ENCODE measurements at places on chromosomes 2 and 18.

- DNase-seq = no peak
These were observed 49.1 kb downstream of the DLGAP1 start for GRCh38 chr18:4405965-4406364.

DNA sequence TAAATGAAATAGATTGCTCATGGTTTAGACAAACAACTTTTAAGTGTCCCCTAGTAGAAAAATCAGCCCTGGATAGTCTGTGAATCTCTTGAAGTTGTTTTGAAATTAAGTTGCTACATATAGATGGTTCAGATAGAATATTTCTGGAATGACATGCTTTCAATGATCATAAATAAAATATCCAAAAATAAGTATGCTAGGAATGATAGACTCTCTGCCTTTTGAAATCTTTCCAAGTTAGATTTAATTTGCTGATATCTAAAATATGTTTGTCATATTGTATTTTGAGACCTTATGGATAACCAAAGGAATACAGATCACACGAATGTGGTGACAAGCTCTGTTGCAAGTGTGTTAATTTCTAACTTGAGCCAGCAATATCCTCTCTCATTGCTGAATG lies 488.7 kb downstream of the THSD7B start:
- DNase-seq = no peak

- DNase-seq = no peak
These were observed 36.1 kb downstream of the DPP4 start for GRCh38 chr2:162037886-162038285.

DNA sequence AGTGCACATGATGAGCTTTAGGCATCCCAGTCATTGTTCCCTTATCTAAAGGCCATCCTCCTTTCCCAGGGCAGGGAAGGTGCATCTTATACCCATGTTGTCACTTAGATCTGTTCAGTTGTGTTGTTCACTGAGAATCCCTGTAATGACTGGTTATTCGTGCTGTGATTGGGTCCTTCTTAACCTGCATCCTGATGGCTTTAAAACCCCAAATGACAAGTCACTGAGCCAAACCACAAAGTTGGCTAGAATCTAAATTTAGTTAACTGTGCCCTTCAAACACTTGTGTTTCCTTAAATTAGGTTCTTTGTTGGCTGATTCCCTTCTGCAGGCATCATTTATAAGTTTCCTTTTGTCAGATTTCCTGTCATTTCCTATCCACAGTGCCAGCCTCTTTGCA lies 58.5 kb upstream of the SLC16A14 start:
- DNase-seq = no peak

DNA sequence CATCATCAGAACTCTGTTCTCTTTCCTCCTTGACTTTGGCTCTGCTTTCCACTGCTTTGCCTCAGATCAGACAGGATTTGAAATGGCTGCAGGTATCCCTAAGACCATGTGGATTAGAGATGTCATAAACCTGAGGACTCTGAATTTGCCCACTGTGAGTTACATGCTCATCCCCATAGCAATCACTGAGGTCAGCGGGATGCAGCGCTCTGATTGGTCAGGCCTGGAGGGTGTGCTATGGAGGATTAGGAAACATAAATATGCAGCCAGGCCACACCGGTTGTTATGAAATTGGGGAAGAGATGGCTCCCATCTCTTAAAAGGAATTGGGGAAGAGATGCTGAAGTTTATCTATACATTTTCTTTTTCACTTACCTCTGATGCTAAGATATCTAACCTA lies 73.7 kb upstream of the DNAJC10 start:
- DNase-seq = peak; percentile 46

DNA sequence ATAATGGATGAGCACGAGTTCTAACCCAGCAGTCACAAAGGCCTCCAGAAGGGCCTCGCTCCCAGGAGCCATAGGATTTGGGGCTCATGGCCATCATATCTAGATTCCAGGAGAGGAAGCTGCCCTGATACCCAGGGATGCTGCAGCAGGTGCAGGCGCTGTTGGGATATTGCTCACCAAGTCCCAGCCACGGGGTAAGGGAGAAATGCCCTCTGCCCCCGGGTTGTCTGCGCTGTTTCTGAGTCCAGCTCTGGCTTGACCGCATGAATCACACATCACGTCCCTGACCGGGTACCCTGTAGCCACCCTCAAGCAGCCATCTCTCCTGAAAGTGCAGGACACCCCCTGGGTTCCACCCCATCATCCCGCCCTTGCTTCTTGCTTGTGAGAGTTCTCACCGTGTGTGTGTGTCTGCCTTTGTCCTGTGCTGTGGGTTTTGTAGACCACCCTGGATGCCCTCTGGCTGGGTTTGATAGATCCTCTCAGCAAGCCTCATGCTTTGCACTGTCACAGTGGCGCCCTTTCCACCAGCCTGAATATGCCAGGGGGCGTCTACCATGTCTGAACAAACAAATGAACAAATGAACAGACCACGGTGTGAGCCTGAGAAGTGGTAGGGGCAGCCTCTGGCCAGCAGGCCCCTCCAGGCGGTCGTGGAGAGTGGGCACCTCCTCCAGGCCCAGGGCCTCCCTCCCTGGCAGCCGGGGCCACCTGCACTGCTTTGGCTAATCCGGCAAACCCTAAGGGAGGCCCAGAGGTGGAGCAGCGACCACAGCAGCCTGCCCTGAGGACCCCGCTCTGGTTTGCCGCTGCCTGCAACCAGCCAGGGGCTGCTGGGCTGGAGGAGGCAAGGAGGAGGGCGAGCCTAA lies 32.1 kb downstream of the ADRA2B start:
- DNase-seq = no peak

- DNase-seq = no peak
These were observed 901.0 kb downstream of the CCDC85A start for GRCh38 chr2:57084697-57085281.

DNA sequence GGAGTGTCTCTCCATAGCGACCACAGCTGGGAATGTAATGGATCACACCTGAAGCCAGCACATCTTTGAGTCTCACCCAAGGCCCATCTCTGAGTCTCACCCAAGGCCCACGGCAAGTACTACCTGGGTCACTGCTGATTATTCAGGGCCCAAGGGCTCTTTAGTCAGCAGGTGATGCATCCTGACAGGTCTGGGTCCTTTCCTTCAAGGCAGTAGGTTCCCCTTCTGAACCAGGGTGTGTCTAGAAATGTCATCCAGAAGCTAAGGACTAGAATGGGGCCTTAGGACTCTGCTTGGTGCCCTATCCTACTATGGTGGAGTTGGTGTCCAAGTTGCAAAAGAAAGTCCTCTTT lies 248.1 kb downstream of the ZNF385B start:
- DNase-seq = no peak

DNA sequence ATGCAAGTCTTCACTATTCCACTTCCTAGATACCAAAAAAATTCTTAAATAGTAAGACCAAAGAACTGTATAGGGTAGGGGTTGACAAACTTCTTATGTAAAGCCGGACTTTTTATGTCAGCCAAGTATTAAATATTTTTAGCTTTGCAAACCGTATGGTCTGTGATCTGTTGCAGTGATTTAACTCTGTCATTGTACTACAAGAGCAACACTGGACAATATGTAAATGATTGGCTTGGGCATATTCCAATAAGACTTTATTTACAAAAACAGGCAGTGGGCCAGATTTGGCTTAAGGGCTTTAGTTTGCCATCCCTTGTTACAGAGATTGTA lies 48.0 kb downstream of the MGAT5 start:
- DNase-seq = no peak

GRCh38 chr2:102344397-102344796 lies 11.2 kb upstream of the IL18R1 start:
- no peak for DNase-seq

DNA sequence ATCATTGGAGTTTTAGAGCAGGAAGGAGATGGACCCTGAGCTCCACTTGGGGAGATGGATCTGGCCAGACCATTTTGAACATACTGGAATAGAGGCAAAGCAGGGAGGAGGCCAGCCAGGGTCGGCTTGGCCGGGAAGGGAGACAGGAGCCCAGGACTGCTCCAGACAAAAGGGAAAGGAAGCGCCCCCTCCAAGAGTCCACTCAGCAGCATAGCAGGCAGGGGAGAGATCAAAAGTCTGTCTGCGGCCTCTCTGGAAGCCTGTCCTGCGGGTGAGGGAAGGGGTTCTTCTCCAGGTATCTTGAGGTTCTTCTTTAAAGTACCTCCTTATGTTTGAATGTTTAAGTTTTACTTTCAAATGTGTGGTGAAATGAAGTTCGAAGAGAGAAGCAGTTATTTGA lies 126.1 kb downstream of the GBX2 start:
- no peak for DNase-seq

- no peak for DNase-seq
These were observed 621.7 kb upstream of the HS6ST1 start for GRCh38 chr2:128940378-128940777.

GRCh38 chr2:239355724-239356123 lies 45.1 kb downstream of the HDAC4 start:
- DNase-seq = no peak

DNA sequence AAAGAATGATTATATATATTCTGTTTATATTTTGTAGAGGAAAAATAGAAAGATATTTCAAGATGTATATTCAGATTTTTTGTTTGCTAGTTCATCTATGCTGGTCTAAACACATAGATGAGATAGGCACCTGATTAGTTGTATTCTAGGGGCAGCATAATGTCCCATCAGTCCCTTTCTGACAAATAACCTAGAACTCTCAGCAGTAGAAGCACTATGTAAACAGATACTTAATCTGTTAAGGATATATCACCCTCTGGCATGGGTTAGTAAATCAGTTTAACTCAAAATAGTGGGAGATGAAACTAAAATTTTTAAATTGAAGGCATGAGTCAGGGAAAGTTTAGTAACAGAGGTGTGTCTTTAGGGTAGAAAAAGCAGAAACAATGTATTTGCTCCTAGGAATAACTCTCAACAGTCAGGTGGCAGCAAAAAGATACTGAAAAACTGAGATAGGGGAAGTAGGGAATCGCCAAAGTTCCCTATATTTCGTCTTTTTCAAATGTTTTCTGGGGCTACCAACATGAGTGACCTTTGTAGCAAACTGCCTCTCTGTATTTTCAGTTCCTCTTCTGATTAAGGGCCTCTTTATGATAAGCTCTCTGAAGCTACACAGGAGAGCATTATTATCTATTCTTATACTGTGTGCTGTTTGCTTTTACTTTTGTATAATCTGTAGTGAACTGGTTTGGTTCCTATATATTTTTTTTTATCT lies 5.7 kb downstream of the PPP1R1C start:
- no peak for DNase-seq

DNA sequence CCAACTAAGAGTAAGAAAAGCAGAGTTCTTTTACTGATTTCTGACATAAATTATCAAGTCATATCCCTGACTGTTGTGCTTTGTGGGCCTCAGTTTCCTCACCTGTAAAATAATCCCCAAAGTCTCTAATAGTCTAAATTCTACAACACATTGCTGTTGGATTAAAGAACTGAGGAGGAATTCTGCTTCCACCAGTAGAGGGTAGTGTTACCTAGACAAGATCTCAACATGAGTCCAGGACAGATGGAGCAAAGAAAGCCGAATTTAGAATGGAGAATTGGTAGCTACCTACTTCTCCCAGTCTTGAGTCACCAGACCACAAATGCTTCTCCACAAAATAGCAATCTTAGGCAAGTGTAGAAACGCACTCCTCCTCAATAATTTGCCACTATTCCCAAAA lies 462.5 kb upstream of the FSHR start:
- DNase-seq = peak; percentile 61

GRCh38 chr2:149652926-149653325 lies 65.4 kb upstream of the MMADHC start:
- no peak for DNase-seq

DNA sequence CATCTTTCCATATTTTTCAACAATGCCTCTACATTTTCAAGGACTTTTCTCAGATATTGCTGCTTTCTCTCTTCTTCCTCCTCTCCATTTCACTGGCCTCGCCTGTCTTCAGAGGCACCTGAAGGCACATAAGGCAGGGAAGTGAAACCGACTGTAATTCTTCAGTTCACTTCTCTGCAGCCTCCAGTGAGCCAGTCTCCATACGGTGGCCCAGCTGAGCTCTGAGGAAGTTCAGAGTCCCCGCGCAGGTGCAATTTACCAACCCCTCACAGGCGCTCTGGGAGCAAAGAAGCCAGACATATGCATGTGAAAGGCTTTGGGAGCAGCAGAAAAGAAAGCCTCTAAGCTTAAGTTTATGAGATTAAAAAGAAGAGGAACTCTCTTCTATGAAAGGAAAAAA lies 12.4 kb downstream of the KLHL14 start:
- DNase-seq = no peak

DNA sequence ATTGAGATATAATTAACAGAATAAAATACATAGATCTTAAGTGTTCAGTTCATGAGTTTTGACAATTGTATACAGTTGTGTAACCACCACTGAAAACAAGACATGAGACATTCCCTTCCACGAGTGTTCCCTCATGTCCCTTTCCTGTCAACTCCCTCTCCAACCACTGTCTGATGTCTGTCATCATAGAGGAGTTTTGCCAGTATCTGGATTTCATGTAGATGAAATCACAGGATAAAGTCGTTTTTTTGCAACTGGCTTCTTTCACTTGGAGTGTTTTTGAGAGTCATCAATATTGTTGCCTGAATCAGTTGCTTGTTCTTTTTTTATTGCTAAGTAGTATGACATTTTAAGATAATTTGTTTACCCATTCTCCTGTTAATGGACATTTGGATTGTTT lies 52.7 kb downstream of the RBMS1 start:
- no peak for DNase-seq

GRCh38 chr18:22846088-22846683 lies 86.9 kb upstream of the RBBP8 start:
- DNase-seq = peak; percentile 30

GRCh38 chr2:64819774-64820688 lies 166.3 kb upstream of the SERTAD2 start:
- no peak for DNase-seq

GRCh38 chr2:204237416-204237815 lies 300.9 kb downstream of the ICOS start:
- no peak for DNase-seq

GRCh38 chr18:49584394-49584793 lies 22.5 kb downstream of the LIPG start:
- DNase-seq = no peak

DNA sequence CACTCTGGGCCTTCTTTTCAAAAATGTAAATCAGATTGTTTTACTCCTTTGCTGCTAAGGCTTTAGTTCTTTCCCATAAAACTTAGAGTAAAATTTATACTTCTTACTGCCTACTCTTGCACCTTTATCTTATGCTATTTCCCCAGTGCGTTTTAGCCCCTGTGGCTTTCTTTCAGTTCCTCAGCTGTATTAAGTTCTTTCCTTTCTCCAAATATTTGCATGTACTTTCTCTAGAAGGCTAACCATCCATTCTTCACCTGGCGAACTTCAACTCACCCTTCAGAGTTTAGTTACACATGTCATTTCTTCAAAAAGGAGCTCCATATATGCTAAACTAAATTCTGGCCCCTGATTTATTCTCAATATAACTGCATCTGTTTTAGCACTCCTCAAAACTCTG lies 160.7 kb downstream of the FSHR start:
- DNase-seq = no peak

DNA sequence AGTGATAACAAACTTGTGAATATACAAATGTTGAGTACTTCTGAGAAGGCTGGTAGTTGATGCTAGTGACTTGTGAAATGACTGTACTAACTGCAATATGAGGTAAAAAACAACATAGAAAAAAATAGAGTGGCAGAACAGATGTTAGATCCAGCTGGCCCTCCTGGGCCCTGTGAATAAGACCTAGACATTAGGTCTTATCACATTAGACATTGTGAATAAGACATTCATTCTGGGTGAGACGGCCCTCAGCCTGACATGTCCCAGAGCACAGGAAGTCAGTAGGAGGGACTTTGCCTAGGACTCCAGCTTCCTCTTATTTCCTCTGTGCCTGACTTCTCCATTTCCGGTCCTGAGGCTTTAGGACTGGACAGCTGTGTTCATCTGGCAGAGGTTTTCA lies 22.9 kb downstream of the DOK1 start:
- no peak for DNase-seq

- no peak for DNase-seq
These were observed 137.5 kb downstream of the CTIF start for GRCh38 chr18:48676346-48676745.
